Putamen (tissue), 1 donor: ENCODE measurements at places on chromosomes 2 and 18.

DNA sequence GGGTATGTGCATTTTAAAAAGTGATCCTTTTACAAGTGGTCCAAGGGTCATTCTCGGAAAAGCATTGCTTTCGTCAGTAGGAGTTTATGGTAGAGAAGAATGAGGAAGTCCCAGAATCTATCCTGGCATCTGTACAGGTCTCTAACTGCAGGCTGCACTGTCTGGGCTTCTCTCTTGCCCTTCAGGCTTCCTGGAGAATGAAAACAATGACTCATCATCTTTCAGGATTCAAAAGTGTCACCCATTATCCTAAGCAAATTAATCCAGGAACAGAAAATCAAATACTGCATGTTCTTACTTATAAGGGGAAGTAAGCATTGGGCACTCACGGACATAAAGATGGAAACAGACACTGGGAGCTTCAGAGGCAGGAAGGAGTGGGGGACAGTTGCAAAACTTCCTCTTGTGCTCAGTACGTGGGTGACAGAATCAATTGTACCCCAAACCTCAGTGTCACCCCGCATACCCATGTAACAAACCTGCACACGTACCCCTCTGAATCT is 60.2 kb upstream of the TXNDC2 start:
- DNase-seq: peak; percentile 42

GRCh38 chr18:73987247-73987980 is 160.2 kb downstream of the FBXO15 start:
- DNase-seq: no peak

DNA sequence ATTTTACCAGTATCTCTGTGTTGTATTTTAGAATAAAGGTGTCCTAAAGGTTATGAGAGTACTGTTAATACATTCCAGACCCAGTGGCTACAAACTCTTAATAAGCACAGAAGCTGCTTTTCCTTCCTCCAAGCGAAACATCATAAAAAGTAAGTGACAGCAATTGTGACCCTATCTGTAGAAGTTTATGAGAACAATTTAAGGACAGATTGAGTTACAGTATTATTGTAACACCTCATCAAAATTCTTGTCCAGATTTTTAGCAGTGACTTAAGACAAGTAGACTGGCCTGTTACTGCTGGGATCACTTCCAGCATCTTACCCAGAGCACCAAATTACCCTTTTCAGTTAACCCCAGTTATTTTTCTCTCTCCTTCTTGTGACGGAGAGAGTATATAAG is 154.6 kb downstream of the ERBB4 start:
- DNase-seq: no peak

DNA sequence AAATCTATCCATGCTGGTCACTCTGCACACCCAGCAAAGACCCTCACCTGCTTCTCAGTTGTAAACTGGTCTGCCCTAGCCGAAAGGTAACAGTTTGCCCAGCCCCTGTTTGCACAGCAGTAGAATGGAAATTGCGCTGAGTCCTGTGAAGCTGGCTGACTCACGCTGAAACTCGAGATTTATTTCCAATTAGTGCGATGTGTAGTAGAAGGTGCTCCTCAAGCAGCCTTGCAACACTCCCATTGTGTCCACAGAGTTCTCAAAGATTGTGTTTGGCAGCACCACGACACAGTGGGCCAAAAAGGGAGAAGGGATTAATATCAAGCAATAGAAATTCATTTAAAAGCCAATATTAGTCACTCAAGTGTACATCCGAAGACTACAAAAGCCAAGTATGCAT is 21.7 kb upstream of the APCDD1 start:
- no peak for DNase-seq

DNA sequence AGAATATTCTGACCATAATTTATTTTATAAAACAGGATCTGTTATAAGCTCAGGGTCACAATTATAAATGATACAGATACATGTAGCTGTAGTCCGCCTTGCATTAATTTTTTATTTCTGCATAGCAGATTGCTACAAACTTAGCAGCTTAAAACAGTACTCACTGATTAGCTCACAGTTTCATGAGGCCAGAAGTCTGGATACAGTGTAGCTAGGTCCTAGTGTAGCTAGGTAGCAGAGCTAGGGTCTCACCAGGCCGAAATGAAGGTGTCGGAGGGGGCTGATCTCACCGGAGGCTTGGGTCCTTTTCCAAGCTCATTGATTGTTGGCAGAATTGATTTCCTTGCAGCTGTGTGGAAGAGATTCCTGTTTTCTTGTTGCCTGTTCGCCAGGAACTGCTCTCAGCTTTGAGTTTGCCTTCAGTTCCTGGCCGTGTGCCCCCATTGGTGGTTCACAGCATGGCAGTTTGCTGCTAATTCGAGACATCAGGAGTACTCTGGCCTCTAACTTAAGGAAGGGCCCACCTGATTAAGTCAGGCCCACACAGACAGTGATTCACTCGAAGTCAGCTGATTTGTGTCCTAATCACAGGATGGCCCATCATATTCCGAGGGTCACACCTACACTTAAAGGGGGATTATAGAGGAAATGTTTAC is 18.4 kb downstream of the NAPG start:
- DNase-seq: no peak

- no peak for DNase-seq
Observed at GRCh38 chr2:181374781-181375675, 82.2 kb upstream of the ITGA4 start.

- DNase-seq: no peak
Observed at GRCh38 chr18:13427354-13427753, 208.8 kb downstream of the LDLRAD4 start.

GRCh38 chr18:35477974-35478373 is 19.8 kb downstream of the INO80C start:
- no peak for DNase-seq

DNA sequence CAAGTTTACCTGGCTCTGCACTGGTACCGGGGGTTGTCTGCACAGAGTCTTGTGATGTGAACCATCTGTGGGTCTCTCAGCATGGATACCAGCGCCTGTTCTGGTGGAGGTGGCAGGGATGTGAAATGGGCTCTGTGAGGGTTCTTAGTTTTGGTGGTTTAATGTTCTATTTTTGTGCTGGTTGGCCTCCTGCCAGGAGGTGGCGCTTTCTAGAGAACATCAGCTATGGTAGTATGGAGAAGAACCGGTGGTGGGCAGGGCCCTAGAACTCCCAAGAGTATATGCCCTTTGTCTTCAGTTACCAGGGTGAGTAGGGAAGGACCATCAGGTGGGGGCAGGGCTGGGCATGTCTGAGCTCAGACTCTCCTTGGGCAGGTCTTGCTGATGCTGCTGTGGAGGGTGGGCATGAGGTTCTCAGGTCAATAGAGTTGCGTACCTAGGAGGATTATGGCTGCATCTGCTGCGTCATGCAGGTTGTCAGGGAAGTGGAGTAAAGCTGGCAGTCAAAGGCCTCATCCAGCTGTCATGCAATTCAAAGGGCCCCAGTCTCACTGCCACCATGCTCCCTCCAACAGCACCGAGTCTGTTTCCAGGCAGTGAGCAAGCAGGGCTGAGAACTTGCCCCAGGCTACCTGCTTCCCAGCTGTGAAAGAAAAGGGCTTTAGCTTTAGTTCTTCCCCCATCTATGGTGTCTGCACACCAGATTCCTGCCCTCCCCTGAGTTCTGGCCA is 278.0 kb downstream of the METTL4 start:
- DNase-seq: no peak

DNA sequence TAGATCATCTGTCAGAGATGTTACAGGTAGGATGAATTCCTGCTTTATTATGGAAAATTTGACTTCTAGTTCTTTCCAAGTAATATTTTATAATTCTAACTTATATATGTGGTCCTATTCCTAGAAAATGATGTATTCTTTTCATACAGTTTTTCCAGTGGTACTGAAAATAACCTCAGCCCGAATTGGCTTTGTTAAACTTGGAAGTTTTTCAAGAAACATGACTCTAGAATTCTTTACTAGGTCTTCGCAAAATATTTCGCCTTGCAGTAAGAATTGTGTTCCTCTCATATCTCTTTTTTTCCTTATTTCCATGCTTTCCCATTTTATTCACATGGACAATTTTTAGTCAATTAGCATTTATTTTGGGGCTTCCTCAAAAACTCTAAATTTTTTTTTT is 60.5 kb downstream of the BMPR2 start:
- no peak for DNase-seq

GRCh38 chr2:238106339-238106697 is 6.2 kb downstream of the ESPNL start:
- DNase-seq: no peak

- no peak for DNase-seq
Observed at GRCh38 chr2:47598476-47598875, 184.5 kb upstream of the MSH6 start.

DNA sequence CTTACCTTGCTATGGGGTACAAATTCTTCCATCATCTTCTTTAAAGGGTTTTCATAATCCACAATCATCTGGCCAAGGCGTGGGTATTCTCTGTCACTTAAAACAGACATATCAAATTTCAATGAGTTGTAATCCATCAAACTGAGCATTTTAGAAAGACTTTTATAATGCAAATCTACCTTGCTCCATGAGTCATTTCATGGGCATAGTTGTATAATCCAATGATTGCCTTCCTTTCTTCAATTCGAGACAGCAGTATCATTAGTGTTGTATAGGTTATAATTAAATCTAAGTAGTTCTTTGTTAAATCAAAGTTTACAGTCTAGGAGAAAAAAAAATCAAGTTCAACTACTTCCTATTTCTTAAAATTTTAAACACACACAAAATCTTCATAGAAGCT is 36.3 kb downstream of the NCKAP1 start:
- DNase-seq: peak; percentile 24
